Left lung (tissue), 14 donors: ENCODE measurements at places on chromosomes 4 and X. TPM values are rescaled to one million over a fixed set of nuclear protein-coding genes. Genes with fewer than 3 reads are reported as not detected.
A peak's percentile ranks its signal among the peaks of the same experiment; 100 is the strongest.

- H3K27ac ChIP-seq = peak overlapping the region; percentile 80
- peaks cover 49% of the 10 kb centered on the region for H3K4me1 ChIP-seq
- H3K36me3 ChIP-seq = no peaks in the 10 kb centered on the region
- peak overlapping the region; percentile 82 for H3K4me3 ChIP-seq
- peak; percentile 57 for DNase-seq
- H3K27me3 ChIP-seq = no peaks in the 10 kb centered on the region
Observed at GRCh38 chr4:110196871-110197528, 1.4 kb downstream of the ELOVL6 start.

DNA sequence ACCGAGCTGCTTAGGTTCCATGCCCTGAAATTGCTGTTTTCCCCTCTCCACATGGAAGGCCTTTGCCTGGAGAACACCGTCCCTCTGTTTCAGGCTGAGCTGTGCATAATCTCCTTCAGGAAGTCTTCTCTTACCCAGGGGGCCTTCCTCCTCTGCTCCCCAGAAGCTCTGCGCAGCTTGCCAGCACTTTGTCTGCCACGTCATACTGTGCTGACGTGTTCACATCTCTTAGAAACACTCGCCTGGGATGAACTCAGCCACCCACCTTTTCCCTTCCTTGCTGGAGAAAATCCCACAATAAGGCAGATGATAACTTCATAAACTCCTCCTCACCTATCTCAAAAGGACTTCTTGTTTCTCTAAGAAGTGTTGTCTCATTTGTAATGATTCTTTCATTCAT is 110.7 kb downstream of the ARHGAP10 start:
- H3K4me3 ChIP-seq = no peak overlapping the region
- H3K4me1 ChIP-seq = no peaks in the 10 kb centered on the region
- H3K36me3 ChIP-seq = no peaks in the 10 kb centered on the region
- H3K27me3 ChIP-seq = no peaks in the 10 kb centered on the region
- DNase-seq = no peak
- H3K27ac ChIP-seq = no peak overlapping the region

- H3K4me3 ChIP-seq = no peak overlapping the region
- H3K4me1 ChIP-seq = no peaks in the 10 kb centered on the region
- no peaks in the 10 kb centered on the region for H3K36me3 ChIP-seq
Observed at GRCh38 chr4:120078216-120078615, 11.6 kb upstream of the MAD2L1 start.

GRCh38 chrX:24023972-24024669 is 2.9 kb downstream of the KLHL15 start:
- peaks cover 18% of the 10 kb centered on the region for H3K27me3 ChIP-seq
- no peaks in the 10 kb centered on the region for H3K36me3 ChIP-seq
- peak; percentile 26 for DNase-seq

- DNase-seq = no peak
- no peak overlapping the region for H3K4me3 ChIP-seq
- peaks cover 6% of the 10 kb centered on the region for H3K27me3 ChIP-seq
- H3K36me3 ChIP-seq = no peaks in the 10 kb centered on the region
- peaks cover 57% of the 10 kb centered on the region for H3K4me1 ChIP-seq
Observed at GRCh38 chrX:72120837-72121236, 10.9 kb downstream of the RTL5 start.

DNA sequence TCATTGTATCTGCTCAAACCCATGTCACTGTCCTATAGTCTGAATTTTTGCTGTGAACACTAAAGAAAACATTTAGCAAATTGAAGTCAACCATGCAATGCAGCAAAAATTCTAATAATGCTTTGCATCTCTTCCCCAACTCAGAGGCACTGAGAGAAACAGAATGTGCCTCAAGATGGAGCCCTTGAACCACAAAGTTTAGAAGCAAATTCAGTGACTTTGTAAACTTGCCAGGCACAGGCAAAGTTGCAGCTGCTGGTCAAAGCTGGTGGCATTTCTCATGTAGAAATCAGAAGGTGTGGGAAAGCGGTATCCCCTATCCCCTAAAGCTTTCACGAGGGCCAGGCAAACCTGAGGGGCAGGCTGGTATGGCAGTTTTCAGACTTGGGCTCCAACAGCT is 121.7 kb upstream of the DIPK2B start:
- no peaks in the 10 kb centered on the region for H3K36me3 ChIP-seq
- H3K27me3 ChIP-seq = no peaks in the 10 kb centered on the region
- no peaks in the 10 kb centered on the region for H3K4me1 ChIP-seq
- H3K4me3 ChIP-seq = no peak overlapping the region
- no peak overlapping the region for H3K27ac ChIP-seq

GPR50 gene
- not detected for total RNA-seq

TAB3 gene
- 20.6 TPM for total RNA-seq

PAK3 gene
- total RNA-seq = 3.1 TPM
